ENCODE measurements at places on chromosomes 2 and 18.

GRCh38 chr2:229438430-229439159, 167.5 kb upstream of the PID1 start:
- DNase-seq: no peak

DNA sequence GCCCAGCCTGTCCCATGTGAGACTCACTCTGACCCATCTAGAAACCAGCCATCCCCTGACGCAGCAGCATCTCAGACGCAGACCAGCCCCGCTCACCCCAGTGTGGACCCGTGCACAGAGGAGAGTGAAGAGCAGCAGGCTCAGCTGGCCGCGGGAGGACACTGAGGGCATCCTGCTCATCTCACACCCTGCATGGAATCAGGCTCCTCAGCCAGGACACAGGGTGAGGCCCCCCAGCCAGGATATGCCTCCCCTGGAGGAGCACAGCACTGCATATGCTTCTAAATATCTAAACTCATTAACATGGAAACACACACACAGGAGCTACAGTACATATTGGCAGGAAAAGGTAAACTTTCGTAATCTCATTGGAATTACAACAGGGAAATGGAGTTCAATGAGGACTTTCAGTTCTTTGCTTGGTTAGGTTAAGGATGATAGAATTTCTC, 34.4 kb downstream of the NEMP2 start:
- DNase-seq: no peak

DNA sequence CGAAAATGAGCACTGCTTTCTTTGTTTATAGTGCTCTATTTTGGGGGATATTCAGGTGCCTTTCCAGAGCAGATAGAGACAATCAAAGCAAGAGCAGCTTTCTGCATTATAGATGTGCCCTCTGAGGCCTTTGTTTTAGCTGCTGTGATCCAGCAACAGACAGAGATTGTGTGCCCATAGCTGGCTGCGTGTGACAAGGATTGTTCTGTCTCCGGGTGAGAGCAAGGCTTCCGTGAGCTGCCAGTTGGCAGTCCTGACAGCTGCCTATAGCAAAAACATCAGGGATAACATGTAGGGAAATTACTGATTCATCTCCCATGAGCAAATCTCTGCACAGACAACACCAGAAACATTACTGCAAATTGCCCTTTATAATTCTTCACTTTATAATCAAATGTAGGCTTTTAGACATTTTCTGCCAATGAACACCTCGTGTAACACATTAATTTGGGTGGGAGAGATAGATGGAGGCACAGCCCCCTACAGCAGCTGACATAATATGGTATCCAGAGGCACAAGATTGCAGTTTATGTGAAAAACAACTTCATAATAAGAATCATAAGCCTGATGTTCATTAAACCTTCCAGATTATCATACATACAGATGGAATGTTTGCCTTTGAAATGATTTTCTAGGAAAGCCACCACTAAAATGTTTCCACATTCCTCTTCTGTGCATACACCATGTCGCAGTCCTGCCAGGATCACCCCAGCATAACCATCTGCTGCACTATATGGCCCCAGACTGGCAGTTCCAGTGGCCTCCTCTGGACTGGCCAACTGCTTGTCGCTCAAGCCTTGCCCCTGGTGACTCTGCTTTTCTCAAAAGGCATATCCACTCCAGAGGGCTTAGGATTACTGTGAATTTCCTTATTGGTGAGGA, 131.2 kb downstream of the TRIB2 start:
- DNase-seq: no peak

DNA sequence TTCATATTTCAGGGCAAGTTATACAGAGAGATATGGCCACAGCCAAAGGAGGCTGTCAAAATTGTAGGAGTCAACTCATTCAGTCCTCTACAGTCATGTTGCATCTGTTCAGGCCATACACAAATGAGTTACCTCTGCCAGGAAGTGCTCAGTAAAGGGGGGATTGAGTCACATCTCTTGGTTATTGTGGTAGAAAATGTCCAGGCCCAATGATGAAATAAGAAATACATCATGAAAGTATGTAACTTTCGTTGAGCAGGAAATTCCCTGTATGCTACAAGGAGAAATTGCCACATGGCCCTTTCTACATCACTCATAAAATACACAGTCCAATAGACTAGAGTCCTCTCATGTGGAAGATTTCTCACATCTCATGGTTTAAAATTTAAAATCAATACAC, 103.9 kb upstream of the COL3A1 start:
- DNase-seq: no peak

- no peak for DNase-seq
Observed at GRCh38 chr2:222332116-222332515, 33.3 kb upstream of the PAX3 start.

DNA sequence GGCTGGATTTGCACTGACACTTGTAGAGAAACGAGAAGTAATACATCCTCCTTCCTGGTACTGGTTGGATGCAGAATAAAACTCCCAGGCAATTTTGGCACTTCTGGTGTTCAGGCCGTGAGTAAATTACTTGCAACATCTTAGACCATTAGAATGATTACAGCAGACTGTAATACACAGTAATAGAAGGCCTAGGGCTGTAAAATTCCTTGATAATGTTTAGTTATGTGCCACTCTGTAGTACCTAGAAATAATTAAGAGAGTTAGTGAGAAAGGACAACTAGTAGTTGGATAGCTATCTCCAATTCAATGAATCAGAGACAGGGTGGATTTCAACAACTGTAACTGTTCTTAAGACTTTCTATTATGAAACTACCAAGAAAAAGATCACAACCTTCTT, 356.3 kb upstream of the SETBP1 start:
- no peak for DNase-seq

- no peak for DNase-seq
Observed at GRCh38 chr2:49914281-49914680, 760.0 kb upstream of the FSHR start.

DNA sequence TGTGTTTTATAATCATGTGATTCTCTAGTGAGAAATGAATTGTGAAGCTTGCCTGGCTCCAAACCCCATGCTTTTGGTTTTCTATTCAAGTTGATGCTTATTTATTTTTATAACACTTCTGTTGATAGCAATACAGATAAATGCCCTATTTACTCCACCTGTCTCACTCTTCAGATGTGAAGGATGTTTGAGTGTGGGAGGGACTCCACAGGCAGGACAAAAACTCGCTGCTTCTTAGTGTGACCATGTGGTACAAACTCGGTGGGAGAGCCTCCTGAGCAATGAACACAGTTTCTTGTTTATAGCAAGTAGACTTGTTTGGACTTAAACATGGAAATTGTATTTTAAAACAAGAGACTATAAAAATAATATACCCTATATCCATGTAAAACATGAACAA, 219.7 kb downstream of the GULP1 start:
- DNase-seq: no peak

GRCh38 chr2:152238016-152238415, 62.5 kb upstream of the STAM2 start:
- no peak for DNase-seq

GRCh38 chr18:11259469-11260150, 110.2 kb upstream of the PIEZO2 start:
- no peak for DNase-seq

DNA sequence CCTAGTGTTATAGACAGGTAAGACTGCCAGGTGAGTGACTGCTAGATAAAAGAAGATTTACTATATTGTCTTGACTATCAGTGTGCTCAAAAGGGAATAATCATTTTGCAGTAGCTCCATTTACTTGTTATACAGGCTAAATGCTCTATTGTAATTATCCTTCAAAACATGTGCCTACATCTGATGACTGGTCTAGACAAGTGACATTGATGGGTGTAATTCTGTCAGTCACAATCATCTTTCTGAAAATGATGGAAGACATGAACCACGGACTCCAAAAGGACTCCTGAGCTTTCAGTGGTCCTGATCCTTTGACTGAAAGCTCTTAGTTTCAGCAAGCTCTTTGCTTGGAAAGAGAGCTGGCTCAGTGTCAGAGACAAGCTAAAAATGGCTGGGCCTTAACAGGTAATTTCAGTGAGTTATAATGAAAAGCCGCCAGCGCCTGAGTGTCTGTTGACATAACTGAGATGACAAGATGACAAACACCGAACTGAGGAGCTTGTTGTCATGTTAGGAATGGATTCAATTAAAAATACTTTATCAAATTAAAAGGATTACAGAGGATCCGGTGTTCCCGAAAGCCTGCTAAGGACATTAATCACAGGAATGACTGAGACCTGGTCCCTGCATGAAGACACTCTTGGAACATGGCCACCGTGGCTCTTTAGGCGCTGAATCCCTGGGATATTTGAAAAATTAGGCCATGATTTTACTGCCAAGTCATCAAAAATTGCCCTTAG, 141.7 kb downstream of the CMPK2 start:
- DNase-seq: no peak

DNA sequence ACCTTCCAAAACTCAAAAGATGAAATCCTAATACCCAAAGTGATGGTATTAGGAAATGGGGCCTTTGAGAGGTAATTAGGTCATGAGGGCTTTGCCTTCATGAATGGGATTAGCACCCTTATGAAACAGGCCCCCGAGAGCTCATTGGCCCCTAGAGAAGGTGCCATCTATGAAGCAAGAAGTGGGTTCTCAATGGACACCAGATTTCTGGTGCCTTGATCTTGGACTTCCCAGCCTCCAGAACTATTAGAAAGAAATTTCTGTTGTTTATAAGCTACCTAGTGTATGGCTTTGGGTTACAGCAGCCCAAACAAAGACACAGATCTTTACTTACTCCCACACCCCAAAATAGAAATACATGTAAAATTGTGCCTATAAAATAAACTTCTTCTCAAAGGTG, 45.4 kb downstream of the SOCS6 start:
- DNase-seq: no peak

DNA sequence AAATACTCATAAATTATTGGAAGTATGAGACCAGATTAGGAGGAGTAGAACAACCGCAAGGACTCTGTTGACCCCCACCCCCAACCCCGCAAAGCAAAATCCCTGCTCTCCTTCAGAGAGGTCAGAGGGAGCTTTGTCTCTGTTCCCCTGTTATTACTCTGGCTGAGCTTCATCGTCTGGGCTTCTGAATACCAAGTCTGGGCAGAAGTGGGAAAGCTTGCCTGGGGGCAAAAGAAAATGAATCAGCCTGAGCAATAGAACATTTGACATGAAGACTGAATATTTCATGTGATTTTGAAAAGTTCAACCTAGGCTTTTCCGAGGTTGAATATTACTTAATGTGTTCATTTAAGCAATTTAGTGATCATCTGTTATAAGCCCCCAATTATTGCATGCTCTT, 114.6 kb upstream of the ARHGAP28 start:
- DNase-seq: no peak

GRCh38 chr2:16189029-16189835, 248.9 kb downstream of the MYCN start:
- no peak for DNase-seq

- DNase-seq: no peak
Observed at GRCh38 chr2:167336213-167336612, 447.9 kb downstream of the XIRP2 start.

GRCh38 chr2:152420936-152421335, 86.0 kb downstream of the FMNL2 start:
- DNase-seq: no peak

GRCh38 chr2:143901185-143901842, 618.6 kb downstream of the ZEB2 start:
- DNase-seq: no peak

GRCh38 chr2:221970389-221970788, 328.4 kb downstream of the PAX3 start:
- no peak for DNase-seq

GRCh38 chr18:62420513-62421209, 95.6 kb downstream of the TNFRSF11A start:
- no peak for DNase-seq

GRCh38 chr18:37251679-37252078, 313.9 kb downstream of the CELF4 start:
- no peak for DNase-seq

GRCh38 chr18:13455471-13455870, 236.9 kb downstream of the LDLRAD4 start:
- DNase-seq: no peak

DNA sequence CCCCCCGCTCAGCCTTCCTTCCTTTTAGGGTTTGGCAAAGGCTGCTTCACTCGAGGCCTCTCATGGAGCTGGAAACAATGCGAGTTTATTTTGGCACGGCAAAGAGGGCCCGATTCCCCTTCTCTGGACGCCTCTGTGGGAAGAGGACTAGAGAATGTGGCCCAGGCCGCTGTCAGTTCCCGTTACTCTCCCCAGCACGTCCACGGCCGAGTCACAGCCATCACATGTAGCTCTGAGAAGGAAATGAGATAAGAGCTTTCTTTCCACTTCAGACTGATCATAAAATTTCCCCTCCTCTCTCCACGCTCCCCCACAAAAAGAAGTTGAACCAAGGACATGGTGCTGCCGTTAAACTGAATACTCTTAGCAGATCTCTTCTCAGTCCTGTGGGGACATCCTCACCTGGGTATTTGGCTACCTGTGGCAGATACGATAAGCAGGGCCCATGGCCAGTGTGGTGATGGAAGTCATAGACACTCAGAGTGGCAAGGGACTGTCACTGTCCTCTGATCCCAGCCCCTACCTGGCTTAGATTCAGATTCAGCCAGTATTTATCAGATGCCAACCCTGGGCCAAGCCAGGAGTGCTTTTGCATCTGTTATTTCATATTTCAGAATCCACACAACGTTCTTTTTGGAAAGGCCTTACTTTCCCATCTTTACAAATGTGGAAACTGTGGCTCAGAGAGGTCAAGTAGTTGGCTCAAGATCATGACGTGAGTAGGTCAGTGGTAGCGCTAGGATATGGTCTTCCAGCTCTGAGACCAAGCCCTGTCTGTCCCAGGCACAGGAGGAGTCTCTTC, 101.2 kb downstream of the MCFD2 start:
- no peak for DNase-seq

- no peak for DNase-seq
Observed at GRCh38 chr2:216340280-216340631, 32.0 kb downstream of the MARCHF4 start.

- DNase-seq: no peak
Observed at GRCh38 chr2:9249020-9249800, 42.6 kb downstream of the ASAP2 start.

DNA sequence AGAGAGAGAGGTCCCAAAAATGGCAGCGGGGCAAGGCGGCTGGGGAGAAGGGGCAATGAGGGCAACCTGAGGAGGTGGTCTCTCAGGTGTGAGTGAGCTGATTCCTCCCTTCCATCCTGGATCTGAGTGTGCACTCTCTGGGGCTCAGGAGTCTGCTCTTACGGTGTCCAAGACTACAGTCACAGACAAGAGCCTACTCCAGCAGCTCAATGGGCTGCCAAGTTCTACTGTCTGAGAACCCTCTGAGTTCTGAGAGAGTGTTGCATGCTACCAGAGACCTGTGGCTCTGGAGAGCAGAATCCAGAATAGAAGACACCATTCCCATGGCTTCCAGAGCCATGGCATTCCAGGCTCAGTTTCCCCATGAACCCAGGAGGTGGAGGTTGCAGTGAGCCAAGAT, 7.1 kb upstream of the PAX8 start:
- DNase-seq: no peak

GRCh38 chr18:42588786-42589185, 526.7 kb downstream of the RIT2 start:
- no peak for DNase-seq

- no peak for DNase-seq
Observed at GRCh38 chr2:168782271-168782670, 20.2 kb upstream of the NOSTRIN start.

Measured in neural crest cell (in vitro differentiated cells).